Brain pericyte (primary cell): ENCODE measurements at places on chromosomes 12 and 14.

DNA sequence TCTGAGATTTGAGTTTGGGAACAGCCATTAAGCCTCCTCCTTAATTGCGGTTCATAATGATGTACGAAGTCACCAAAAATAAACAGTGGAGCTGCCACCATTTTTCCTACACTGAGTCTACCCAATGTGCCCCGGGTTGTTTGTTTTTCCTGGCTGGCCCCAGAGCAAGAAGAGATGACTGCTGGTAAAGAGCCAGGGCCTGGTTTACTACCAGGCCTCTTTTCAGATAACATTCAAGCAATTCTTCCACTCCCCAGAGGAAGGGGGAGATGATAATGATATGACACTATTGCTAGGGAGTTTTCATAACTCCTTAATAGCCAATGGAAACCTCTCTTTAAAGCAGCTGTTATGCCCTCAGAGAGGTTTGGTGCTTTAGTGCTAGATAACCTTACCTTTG lies 42.3 kb downstream of the BRAP start:
- DNase-seq = no peak

DNA sequence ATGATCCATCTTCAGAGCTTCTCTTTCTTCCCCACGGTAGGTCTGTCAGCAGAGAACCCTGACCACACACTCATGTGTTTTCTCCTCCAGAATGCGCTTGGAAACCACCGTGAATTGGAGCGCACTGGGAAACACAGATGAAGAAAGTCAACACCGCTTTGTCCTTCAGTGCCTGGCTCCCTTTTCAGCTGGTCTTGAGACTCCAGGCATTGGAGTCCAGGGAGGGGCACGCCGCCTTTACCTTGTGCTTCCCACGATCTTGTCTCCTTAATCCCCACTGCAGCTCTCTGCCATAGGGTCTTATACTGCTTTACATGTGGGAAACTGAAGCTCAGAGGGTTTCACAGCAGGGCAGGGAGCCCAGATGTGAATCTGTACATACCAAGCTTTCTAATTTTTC lies 1.1 kb downstream of the FAM90A1 start:
- no peak for DNase-seq

GRCh38 chr12:5375547-5376295 lies 56.2 kb upstream of the NTF3 start:
- no peak for DNase-seq

GRCh38 chr12:101086490-101087135 lies 123.4 kb downstream of the SLC5A8 start:
- no peak for DNase-seq

DNA sequence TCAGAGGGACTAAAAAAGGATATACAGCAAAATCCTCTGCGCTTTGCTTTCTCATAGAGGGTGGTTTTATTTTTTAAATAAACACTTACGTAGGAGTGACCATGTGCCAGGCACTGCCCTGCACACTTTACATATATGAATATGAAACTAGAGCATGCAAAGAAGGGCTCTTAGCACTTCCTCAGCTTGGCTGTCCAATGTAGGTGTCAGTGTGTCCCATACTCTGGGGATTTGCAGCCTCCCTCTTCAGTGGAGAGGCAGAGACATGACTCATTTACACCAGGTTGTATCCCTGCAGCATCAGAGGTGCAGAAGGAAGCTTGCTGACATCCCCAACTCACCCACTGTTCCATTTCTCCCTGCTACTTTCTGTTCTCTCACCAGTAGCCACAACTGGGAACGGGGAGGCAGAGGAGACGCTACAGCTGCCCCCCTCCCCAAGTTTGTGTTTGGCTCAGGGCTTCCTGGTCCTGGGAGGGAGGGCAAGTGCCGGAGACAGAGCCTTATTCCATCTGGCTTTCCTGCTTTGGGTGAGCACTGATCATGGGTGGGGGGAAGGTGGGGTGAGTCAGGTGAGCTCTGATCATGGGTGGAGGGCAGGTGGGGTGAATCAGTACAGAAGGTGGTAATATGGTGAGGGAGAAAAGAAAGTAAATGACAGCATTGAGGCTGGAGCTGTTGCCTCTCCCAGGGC lies 4.9 kb upstream of the KRT5 start:
- DNase-seq = no peak

DNA sequence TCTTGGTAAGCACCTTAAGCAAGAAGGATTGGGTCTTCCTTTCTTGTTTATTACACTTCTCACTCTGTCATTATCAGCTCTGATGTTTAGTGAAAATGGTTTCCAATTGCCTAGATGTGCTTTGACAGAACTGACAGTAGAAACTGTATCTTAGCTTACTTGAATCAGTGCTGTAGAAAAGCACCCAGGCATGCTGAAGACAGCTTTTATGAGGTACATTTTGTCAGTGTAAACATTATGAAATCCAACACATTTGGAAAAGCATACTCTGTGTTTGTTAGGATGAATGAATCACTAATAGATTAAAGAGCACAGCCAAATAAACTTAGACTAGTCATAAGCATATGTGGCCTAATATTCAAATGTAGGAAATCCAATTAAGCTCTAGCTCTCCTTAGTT lies 290.2 kb upstream of the NPAS3 start:
- DNase-seq = no peak

- DNase-seq = no peak
These were observed 258.5 kb downstream of the NOVA1 start for GRCh38 chr14:26339381-26339780.

- DNase-seq = no peak
These were observed 37.2 kb downstream of the GABARAPL1 start for GRCh38 chr12:10249690-10250455.

- no peak for DNase-seq
These were observed 121.8 kb downstream of the BCL11B start for GRCh38 chr14:99150236-99150635.

GRCh38 chr12:78455991-78456390 lies 408.6 kb upstream of the SYT1 start:
- no peak for DNase-seq

DNA sequence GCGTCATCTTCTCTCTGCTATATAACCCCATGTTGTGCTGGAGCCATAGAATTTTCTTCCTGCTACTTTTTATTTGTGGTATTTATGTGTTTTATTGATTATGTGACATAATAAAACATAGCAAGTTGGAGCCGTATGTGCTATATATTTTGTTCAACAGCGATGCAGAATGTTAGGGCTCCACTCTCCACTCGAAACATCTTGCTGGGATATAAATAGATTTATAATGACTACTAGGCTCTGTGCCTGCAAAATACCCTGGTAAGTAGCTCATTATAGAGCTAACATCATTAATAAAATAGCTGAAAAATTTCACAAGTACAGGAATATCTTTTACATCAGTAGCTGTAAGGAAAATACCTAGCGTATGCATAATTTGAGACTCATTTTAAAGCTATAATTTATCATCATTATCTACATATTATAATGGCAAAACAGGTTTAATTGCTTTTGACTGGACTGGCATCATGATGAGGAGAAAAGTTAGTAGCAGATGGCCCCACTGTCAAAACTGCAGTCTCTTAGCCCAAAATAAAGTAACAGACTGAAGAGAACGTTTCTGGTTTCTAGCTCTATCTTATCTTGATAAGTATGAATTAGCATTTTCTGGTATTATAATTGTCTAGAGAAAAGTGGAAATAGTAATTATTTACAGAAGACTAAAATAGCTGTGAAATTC lies 263.0 kb downstream of the NEDD1 start:
- DNase-seq = no peak

DNA sequence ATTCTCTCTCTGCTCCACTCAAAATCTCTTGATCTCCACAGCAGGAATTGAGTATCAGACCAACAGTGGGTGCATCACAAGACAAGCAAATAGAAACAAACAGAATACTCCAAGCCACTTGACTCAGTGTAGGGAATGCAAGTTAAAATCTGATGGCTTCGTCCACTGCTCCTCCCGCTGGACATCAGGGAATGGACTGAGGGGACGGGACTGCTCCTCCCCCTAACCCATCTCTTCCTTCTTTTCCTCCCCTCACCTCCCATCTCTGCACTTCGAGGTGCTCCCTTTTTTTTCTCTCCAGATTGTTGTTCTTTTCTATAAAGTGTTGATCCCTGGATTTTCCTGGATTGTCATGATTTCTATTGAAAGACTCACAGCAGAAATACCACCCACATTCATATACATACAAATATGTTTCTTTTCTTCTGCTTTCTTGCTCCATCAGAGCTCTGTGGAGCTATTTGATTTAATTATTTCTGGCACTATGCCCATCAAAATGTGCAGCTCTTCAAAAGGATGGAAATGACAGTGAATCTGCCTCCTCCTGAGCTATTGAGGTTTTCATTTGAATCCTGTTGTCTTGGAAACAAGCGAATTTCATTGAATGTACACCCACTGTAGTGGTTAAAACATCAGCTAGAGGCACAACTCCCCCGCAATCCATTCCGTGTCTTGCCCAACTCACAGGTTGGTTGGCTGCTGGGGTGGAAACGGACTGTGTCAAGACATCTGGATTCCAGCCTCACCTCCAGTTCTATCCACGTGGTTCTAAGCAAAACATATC lies 199.7 kb downstream of the SPTSSA start:
- DNase-seq = no peak

DNA sequence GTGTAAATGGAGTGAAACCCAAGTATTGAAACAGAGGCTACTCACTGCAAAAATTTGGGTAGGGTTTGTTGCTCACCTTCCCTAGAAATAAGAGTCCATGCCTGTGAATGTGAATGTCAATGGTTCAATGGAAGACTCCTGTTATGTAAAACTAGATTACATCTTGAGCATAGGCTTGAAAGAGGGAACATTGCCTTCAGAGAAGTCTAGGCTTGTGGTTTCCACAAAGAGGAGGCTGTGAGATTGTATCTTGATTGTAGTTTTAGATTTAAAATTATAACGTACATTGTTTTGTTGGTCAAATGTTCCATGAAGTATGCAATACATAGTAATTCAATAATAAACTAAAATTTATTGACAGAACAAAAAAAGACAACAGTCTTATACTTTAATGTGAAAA lies 413.7 kb upstream of the RPL10L start:
- no peak for DNase-seq

- no peak for DNase-seq
These were observed 449 bp upstream of the SLC24A4 start for GRCh38 chr14:92322516-92322915.

DNA sequence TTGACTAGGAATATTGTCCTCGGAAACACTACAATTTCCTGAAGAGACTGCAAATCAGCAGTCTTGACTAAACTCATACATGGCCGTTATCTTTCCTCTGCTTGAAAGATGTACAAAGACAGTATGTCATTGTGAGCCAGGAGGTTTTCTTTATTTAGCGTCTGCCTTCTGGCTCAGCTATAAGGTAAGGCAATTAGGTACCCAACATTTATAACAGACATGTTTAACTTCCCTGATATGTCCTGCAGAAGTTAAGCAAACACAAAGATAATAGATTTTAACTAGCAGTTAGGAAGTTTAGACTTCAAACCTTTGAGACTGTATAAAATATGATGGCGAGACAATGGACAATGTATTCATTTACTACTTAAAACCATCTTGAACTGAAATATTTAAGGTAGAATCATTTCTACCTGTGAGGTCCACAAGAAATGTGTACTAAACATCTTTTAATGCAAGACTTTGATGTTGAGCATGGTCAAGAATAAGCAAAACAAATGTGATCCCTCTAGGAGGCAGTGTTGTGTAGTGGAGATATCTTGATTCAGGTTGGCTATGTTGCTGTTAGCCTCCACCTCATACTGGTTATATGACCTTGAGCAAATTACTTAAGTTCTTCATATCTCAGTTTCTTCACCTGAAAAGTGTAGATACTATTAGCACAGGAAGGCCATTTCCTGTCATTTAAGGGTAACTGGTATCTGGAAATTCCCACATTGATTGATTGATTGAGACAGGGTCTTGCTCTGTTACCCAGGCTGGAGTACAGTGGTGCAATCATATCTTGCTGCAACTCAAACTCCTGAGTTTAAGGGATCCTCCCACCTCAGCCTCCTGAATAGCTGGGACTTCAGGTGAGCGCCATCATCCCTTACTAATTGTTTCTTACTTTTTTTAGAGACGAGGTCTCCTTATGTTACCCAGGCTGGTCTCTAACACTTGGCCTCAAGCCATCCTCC lies 96.3 kb upstream of the EEA1 start:
- DNase-seq = no peak

DNA sequence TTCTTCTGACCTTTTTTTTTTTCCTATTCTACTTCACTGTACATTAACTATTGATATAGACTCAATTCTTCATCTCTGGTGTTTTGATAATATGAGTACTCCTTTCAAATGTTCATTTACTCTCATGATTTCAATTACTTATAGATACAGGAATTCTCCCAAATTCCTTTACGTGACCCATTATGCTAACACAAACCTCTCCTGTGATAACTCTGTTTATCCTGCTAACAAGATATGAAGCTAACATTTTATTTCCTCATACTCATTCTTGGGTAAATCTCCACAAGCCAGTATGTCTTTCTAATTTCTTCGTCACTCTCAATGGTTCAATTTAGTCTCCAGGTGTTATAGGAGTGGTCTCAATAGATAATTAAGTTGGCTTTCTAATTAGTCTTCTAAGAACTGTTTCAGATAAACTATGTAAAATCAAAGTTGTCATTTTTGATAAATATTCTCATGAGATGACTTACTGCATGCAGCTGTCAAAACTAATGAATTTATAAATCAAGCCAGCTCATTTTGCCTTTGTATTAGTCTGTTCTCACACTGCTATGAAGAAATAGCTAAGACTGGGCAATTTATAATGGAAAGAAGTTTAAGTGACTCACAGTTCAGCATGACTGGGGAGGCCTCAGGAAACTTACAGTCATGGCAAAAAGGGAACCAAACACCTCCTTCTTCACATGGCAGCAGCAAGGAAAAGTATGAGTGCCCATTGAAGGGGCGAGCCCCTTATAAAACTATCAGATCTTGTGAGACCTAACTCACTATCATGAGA lies 130.6 kb upstream of the MYF6 start:
- no peak for DNase-seq

DNA sequence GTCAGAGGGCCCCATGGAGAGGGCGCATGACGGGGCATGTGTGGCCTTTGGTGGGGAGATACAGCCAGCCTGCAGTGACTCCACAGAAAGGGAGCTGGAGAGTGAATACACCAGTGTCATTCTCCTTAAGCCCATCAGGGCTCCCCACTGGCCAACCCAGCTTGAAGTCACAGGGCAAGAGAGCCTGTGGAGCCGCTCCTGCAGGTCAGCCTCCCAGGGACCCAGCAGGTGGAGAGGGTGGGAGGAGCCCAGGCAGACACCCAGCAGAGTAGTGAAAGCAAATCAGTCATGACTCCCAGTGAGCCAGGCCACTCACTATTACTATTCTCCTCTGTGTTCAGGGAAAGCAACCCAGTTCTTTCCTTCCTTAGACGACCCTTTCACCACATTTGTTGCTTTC lies 110.0 kb upstream of the CPM start:
- no peak for DNase-seq

- DNase-seq = no peak
These were observed 689.6 kb upstream of the FOXG1 start for GRCh38 chr14:28077021-28077420.

- no peak for DNase-seq
These were observed 100.4 kb upstream of the PPFIA2 start for GRCh38 chr12:81859521-81859920.

- DNase-seq = no peak
These were observed 23.1 kb downstream of the TMEM117 start for GRCh38 chr12:43858991-43859390.

GRCh38 chr14:68734231-68734732 lies 58.6 kb downstream of the ZFP36L1 start:
- DNase-seq = no peak
